ENCODE measurements at places on chromosomes 7 and 10.

DNA sequence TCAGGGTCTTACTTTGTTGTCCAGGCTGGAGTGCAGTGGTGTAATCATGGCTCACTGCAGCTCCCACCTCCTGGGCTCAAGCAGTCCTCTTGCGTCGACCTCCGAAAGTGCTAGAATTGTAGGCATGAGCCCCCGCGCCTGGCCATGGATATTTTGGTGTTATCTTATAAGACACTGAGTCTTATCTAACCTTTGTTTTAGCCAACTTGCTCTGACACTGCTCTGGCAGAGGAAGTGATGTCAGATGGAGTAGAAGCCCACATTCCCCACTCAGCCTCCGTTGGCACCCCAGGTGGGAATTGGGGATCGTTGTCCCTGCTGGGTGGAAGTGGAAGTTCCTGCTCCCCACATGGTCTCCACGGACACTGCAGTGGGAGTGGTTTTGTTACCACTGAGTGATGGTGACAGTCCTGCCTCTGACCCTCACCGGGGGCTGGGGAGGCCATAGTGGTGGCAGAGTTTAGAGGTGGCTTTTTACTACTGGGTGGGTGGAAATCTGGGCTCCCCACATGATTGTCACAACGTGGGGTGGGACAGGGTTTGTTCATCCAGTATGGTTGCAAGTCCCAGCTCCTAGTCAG is 98.9 kb downstream of the ANKRD61 start:
- no peak for DNase-seq

DNA sequence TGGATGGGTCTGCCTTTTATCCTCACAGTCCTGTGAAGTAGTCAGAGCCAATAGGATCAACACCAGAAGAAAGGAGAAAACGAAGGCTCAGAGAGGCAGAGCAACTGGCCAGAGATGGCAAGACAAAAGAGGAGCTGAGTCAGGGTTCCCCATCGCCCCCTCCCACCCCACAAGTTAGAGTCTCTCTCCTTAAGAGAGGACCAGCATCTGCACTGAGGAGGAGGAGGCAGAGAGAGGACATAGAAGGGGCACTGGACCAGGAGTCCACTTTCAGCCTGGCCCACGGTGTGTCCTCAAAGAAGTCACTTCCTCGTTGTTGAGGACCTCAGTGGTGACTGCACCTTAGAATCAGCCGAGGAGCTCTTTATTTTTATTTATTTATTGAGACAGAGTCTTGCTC is 11.6 kb downstream of the SPOCK2 start:
- no peak for DNase-seq

DNA sequence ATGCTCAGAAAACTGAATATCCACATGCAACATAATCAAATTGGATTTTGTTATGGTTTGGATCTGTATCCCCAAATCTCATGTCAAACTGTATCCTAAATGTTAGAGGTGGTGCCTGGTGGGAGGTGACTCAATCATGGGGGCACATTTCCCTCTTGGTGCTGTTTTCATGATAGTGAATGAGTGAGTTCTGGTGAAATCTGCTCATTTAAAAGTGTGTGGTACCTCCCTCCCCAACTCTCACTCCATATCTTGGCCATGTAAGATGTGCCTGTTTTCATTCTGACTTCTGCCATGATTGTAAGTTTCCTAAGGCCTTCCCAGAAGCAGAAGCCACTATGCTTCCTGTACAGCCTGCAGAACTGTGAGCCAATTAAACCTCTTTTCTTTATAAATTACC is 239.6 kb upstream of the KLF14 start:
- no peak for DNase-seq

- DNase-seq: no peak
Measured at GRCh38 chr7:74514131-74514591, 60.5 kb downstream of the GTF2IRD1 start.

DNA sequence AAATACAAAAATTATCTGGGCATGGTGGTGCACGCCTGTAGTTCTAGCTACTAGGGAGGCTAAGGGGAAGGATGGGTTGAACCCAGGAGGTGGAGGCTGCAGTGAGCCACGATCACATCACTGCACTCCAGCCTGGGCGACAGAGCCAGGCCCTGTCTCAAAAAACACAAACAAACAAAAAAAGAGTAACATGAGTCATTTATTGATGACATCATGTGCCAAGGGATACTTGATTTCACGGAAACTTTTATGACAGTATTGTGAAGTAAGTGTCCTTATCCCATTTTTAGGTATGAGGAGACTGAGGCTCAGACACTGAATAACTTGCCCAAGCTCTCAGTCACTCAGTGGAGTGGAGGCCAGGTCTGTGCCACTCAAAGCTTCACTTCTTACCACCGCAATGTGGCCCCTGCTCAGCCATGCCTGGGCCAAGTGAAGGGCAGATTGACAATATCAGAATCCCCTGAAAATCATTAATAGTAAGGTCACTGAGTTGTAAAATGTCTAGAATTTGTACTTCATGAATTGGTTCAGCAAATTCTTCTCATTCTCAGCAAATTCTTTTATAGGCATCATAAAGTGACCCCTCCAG is 36.5 kb downstream of the EMX2 start:
- DNase-seq: no peak

Data from activated CD4-positive, alpha-beta T cell treated with anti-CD3 and anti-CD28 coated beads for 24 hours (primary cell).